T-cell (primary cell): ENCODE measurements at places on chromosomes 11 and 22. TPM values are rescaled to one million over a fixed set of nuclear protein-coding genes. Genes with fewer than 3 reads are reported as not detected.

- H3K4me1 ChIP-seq: no peaks in the 10 kb centered on the region
- H3K4me3 ChIP-seq: no peak overlapping the region
- no peaks in the 10 kb centered on the region for H3K27me3 ChIP-seq
Measured at GRCh38 chr11:73402834-73403185, 26.6 kb downstream of the RELT start.

DNA sequence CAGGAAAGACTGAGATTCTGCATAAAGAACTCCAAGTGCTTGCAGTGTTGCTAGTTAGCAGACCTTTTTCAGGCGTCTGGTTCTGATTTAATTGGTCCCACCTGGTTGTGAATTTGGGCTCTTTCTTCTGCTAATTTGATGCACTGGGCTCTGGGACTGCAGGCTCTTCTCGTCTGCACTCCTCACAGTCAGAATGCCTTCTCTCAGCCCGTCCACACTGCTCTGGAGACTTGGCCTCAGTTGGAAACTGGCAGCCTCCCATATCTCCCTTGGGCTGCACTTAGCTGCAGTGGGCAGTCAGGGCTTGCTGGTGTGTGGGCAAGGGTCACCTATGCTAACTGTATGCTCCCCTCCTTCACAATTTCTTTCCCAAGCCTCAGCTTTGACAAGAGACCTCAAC, 1.5 kb downstream of the TRIM6 start:
- no peak for DNase-seq
- no peak overlapping the region for H3K4me3 ChIP-seq
- H3K36me3 ChIP-seq: no peaks in the 10 kb centered on the region
- no peak overlapping the region for H3K27ac ChIP-seq

ART5 gene
- total RNA-seq: not detected

DNA sequence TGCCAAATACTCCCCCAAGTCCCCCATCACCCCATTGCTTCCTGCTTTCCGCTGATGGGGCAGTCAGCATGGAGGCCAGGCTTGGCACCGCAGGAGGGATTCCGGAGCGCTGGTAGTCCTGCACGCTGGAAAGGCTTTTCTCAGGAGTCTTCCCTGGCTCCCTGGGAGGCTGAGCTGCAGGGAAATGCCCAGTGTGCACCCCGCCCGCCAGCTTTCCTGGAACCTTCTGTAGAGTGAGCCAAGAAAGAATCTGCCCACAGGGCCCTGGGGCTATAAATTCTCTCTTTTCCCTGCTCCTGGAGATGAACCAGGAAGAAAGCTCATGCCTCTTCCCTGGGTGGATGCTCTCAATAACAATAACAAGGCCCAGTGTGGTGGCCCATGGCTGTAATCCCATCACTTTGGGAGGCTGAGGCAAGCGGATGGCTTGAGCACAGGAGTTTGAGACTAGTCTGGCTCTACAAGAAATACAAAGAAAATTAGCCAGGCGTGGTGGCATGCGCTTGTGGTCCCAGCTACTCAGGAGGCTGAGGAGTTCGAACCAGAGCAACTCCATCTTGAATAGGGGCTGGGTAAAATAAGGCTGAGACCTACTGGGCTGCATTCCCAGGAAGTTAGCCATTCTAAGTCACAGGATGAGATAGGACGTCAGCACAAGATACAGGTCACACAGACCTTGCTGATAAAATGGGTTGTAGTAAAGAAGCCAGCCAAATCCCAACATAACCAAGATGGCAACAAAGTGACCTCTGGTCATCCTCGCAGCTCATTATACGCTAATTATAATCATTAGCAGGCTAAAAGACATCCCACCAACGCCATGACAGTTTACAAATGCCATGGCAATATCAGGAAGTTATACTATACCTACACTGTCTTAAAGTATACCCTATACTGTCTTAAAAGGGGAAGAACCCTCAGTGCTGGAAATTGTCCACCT, 46.4 kb upstream of the FTH1 start:
- H3K27ac ChIP-seq: no peak overlapping the region
- H3K27me3 ChIP-seq: peaks cover 14% of the 10 kb centered on the region

RFPL3 gene
- total RNA-seq: not detected

- H3K27ac ChIP-seq: peak overlapping the region; percentile 59
- H3K4me1 ChIP-seq: peaks cover 46% of the 10 kb centered on the region
- peak overlapping the region; percentile 74 for H3K4me3 ChIP-seq
- no peak for DNase-seq
- H3K27me3 ChIP-seq: peaks cover 25% of the 10 kb centered on the region
- peaks cover 7% of the 10 kb centered on the region for H3K36me3 ChIP-seq
Measured at GRCh38 chr22:20980938-20981722, 967 bp upstream of the LZTR1 start.

DNA sequence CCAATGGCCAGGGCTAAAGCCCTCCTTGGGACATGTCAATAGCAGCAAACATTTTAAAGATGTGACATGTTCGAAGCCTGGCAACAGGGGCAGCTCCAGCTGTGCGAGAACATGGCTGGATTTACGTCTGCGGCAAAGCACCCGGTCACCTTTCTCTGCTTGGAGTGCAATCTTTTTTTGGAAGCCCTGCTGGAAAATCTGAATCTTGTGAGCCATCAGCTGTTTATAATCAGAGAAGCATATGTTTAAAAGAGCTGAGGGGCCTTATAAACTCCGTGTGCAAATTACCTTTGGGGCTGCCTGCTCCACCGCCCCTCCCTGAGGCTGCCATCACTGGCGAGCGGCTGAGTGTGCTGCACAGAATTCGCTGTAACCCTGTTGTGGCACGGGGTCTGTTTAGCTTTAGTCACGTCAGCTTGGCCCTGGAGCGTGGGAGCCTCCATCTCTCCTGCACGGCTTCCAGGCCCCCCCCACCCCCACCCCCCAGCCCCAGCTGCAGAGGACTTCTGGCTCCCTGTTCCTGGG, 9.0 kb upstream of the KCNQ1OT1 start:
- no peak overlapping the region for H3K27ac ChIP-seq
- DNase-seq: no peak
- peaks cover 5% of the 10 kb centered on the region for H3K36me3 ChIP-seq
- H3K27me3 ChIP-seq: no peaks in the 10 kb centered on the region

GTSE1 gene
- total RNA-seq: 1.3 TPM

DNA sequence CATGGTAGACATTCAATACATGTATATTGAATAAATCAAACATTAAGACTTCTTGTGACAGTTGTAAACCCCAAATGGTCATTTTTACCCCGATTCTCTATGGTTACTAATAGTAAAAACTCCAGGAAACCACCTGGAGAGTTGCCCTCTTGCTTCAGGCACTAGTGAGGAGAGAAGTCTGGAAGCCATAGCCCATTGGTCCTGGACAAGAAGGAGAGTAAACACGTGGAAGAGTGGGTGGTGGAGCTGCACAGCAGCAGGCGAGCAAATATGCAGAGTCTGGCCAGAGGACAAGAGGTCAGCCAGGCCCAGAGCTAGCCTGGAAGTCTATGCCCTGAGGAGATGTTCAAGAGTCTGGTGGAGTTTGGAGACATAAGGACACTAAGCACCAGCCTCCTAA, 17.7 kb downstream of the DCHS1 start:
- peaks cover 2% of the 10 kb centered on the region for H3K36me3 ChIP-seq
- H3K27me3 ChIP-seq: peaks cover 16% of the 10 kb centered on the region
- no peak overlapping the region for H3K27ac ChIP-seq
- peaks cover 2% of the 10 kb centered on the region for H3K4me1 ChIP-seq

DNA sequence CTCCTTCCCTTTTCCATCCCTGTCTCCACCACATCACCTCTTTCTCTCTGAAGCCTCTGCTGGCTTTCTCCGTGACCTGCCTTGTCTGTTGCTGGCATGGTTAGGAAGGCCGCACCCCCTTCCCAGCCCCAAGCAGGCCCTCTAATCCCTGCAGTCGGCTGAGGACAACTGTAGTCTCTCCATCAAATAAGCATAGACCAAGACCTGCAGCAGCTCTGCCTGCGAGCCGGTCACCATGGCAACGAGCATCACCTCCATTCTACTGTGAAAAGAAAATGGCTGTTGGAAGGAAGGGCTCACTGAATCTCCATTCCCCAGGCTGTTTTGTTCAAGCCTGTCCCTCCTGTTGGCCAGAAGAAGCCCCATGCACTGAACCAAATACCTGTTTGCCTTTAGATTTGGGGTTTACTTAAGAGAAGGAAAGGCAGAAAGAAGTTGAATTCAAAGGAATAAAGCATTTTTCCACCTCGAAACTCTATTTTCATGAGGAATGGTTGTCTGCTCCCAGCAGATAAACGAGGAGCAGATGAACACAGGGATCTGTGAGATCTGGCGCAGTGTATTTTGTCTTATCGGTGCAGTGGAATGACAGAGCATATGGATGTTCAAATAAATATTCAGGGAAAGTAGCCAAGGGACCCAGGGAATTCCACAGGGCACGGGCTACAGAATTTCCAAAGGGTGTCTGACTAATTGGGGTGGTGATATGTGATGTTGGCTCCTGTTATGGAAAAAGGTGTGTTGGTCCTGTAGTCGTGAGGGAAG, 113.1 kb upstream of the TTC12 start:
- DNase-seq: no peak
- no peaks in the 10 kb centered on the region for H3K36me3 ChIP-seq
- H3K27ac ChIP-seq: no peak overlapping the region
- H3K4me1 ChIP-seq: no peaks in the 10 kb centered on the region
- H3K4me3 ChIP-seq: no peak overlapping the region

DNA sequence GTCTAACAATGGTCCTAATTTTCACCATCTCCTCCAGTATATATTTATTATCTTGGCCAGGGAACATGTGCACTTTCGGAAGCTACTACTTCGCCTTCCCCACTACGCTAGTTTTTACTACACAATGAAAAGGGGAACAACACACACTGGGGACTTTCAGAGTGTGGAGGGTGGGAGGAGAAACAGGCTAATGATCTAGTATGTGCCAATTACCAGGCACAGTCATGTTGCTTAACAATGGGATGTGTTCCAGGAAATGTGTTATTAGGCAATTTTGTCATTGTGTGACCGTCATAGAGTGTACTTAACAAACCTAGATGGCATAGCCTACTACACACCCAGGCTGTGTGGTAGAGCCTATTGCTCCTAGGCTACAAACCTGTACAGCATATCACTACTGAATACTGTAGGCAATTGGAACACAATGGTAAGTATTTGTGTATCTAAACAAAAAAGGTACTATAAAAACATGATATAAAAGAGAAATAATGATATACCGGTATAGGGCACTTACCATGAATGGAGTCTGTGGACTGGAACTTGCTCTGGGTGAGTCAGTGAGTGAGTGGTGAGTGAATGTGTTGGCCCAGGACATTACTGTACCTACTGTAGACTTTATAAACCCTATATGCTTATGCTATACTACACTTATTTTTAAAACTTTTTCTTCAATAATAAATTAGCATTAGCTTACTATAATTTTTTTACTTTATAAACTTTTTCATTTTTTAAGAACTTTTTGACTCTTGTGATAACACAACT, 20.1 kb upstream of the CUL5 start:
- no peak overlapping the region for H3K4me3 ChIP-seq
- no peaks in the 10 kb centered on the region for H3K36me3 ChIP-seq
- no peak for DNase-seq
- no peak overlapping the region for H3K27ac ChIP-seq
- H3K4me1 ChIP-seq: no peaks in the 10 kb centered on the region
